ENCODE measurements at places on chromosomes 2 and 18.

DNA sequence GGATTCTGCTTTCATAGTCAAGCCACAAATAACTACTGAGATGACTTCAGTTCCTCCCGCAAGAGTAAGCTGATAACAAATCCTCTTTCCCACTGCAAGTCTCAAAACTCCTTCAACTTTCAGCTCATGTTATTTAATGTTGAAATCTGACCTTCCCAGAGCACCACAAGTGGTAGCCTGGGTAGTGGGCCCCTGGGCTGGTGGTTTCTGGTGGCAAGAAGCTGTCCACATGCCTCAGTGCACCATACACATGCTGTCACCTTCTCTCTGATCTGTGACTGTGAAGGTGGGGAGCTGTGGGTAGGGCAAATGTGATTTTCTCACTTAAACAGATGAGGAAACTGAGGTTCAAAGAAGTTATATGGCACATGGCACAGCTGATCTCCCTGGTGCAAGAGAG lies 246.1 kb upstream of the EPAS1 start:
- DNase-seq: no peak

DNA sequence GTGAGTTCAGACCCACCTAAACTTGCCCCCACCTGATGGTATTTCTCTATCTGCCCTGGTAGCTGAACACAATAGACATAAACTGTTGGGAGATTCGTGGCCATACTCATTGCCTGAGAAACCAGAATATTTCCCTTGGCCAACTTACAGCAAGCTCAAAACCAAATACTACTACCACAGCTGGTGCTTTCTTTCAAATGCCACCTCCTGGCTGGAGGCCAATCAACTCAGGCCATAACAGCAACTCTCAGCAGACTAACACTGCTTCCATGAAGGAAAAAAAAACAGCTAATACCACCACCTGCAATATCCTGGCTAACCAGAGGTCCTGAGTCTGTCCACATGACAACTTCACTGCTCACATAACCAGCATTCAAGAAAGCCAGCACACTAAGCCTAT lies 373.1 kb downstream of the CMPK2 start:
- no peak for DNase-seq

GRCh38 chr2:105865222-105865913 lies 120.7 kb downstream of the NCK2 start:
- no peak for DNase-seq

DNA sequence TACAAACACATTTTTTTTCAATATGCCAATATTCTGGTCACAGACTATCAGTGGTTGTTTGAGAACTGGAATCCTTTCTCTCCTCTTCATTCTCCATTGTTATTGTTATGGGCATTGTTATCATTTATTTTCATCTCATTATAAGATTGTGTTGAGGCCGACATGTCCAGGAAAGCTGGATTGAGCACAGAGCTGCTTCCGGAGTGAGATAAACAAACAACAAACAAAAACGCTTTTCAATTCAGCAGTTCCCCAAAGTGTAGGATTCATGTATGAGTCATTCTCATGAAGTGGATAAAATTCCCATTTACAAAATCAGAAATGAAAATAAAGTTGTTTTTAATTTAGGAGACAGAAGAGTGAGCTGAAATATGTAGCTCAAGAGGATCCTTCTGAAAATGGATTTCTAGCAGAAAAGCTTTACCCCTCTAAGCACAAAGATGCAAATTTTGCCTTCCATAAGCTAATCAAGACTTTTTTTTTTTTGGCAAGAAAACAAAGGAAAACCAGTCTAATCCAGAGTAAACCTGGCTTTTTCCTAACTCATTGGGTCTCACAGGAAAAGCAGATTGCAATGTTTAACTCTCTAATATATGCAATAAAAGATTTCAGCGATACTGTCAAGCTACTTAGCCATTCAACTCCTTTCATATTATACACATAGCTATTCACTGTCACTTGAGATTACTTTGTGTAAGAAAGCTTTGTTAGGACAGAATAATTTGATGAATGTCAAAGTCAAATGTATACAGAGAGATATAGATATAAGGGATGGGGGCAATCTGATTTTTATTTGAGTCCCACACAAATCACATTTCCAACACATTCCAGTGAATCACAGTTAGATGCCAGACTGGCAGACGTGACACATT lies 1441.7 kb upstream of the CELF4 start:
- DNase-seq: no peak

GRCh38 chr2:43531251-43531650 lies 64.6 kb downstream of the THADA start:
- DNase-seq: no peak

DNA sequence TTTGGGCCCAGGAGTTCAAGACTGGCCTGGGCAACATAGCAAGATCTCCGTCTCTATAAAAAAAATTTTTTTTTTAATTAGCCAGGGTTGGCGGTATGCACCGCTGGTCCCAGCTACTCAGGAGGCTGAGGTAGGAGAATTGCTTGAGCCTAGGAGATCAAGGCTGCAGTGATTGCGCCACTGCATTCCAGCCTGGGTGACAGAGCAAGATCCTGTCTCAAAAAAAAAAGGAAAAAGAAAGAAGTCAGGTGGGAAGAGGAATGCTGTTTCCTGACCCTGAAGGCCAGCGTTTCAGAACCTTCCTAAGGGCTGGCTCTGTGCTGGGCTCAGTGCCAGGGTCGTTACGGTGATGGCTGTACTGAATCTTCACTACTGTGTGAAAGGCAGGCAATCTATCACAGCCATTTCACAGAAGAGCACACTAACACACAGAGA lies 35.0 kb upstream of the AGAP1 start:
- DNase-seq: peak; percentile 60

DNA sequence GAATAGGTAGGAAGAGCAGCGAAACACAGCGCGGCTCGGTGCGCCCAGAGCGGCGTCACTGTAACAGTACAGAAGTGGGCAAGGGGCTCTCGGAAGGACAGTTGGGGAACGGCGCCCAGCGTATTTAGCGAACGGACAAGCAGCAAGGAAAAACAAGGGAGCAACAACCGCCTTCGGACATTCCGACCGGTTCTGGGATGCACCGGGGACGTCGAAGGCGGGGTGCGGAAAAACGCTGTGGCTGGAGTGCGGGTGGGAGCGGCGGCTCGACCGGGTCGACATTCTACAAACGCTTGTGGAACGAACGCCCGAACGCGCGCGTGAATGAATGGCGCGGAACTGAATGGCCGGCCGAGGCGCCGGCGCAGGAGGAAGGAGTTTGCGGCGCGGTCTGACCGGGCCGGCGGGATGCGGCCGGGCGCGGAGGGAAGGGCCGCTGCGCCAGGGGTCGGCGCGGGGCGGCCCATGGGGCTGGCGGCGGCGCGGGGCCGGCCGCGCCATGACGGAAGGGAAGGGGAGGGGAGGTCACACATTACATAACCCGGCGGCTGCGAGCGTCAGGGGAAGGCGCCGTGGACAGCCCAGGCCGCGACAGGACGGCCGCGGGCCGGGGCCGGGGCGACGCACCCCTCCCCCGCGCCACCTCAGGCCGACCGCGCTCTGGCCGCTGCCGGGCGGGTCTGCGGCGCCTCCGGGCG lies 605 bp downstream of the REV1 start:
- peak; percentile 80 for DNase-seq

DNA sequence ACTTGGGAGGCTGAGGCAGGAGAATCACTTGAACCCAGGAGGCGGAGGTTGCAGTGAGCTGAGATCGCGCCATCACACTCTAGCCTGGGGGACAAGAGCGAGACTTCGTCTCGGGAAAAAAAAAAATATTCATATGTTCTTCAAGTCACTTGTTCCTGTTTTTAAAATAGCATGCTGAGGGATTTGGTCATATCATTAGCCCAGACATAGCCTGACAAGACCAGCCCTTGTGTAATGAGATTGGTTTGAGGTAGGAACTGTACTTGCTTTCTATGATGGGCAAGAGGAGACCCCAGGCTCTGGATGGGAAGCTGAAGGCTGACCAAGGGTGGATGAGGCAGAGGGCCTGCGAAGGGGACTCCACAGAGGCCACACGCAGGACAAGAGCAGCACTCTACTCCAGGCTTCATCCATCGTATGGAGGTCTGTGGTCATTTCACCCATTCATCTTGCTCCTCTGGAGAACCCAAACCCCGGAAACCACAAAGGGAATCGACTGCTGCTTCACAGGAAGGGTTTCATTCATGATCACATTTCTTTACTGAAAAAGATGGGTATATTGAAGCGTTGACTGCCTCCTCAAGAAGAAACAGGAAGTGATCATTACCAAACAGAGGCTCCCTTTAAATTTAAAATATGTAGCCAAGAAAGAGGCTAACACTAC lies 87.1 kb upstream of the ZNF397 start:
- DNase-seq: no peak

GRCh38 chr2:201267278-201268030 lies 7.1 kb downstream of the CASP8 start:
- no peak for DNase-seq

DNA sequence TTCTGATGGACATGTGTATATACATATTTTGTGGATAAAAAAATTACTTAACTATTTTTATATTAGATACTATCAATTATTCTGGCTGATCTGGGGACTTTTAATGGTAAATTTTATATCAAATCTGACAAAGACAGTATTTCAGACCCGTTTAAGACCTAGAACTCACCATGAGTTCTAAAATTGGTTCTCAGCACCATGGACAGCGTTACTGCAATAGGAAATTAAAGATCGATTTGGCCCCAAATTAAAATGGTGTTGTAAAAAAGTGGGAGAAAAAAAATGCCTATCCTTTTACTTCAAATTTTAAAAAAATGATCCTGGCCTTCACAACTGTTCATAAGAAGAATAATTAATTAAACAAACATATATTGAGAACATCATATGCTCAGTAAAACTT lies 919 bp upstream of the SCN2A start:
- no peak for DNase-seq

DNA sequence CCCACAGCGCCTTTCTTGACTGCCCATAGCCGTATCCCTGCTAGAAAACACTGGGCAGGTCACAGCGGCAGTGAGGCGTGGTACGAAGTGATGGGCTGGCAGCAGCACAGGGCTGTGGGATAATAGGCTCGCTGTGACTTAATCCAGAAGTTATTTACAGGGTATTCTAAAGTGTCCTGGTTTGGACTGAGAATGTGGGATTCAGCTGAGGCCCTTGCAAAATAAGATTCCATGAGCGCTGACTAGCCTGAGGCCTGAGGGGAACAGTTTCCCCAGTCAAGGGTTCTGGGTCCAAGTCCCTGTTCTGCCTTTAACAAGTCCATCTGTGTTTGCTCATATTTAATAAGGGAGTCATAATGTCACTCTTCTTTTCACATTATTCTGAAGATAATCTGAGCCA lies 34.6 kb downstream of the SETBP1 start:
- DNase-seq: no peak

- DNase-seq: no peak
Measured at GRCh38 chr2:232147440-232148077, 186.0 kb downstream of the DIS3L2 start.

DNA sequence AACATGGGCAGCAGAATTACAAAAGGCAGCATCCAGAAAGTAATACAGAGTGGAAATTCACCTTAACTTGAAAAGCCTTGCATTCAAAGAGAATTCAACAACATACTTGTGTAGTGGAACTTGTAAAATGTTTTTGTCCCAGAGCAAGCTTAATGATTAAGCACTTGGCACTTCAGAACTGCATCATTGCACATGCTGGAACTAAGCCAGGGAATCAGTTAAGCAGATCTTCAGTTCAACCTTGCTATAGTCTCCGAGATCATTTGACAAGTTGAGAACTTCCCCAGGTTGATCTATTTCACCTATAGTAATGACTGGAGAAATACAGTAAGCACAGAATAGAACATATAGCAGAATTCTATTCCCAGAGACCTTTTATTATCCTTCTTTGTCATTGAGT lies 1337.2 kb upstream of the NXPH2 start:
- no peak for DNase-seq

DNA sequence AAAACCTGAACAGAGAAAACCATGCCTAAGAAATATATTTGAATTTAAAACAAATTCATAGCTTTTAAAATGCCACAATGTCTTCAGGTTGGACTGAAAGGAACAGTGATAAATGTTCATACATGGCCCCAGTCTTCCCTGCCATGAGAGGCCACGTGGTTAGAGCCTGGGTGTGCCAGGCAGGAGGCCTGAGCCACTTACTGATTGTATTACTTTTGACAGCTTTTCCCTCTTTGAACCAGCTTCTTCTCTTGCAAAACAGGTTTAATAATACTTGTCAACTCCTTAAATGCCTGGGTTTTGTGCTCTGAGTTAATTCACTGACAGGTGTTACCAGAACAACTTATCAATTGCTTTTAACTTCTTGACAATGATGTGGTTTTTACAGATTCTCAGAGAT lies 27.0 kb downstream of the RBKS start:
- no peak for DNase-seq

GRCh38 chr2:85862426-85862825 lies 26.4 kb downstream of the ST3GAL5 start:
- no peak for DNase-seq

GRCh38 chr2:179017773-179018357 lies 32.1 kb downstream of the CCDC141 start:
- no peak for DNase-seq

- DNase-seq: no peak
Measured at GRCh38 chr2:195594919-195595694, 61.9 kb upstream of the SLC39A10 start.

DNA sequence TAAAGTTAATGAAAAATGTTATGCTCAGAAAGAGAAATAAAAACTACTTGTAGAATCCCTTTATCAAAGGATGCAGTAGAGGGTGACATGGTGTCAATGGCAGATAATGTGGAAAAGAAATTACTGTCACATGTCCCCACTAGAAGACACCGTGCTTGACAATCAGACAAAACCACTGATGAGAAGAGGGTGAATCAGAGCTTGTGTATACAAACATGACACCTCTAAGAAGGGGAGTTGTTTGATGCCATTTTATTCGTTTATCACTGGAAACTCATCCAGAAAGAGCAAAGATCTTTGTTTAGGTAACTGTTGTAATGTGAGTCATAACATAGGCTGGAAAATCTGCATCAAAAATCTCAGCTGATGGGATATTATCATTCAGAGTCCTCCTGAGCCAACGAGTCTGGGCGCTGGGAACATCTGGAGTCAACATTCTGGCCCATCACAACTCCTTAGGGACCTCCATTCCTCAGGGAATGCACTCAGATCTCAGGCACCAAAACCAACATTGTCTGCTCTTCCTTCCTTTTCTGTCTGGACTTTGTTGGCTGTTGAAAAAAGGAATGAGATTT lies 49.5 kb upstream of the RAB12 start:
- DNase-seq: no peak

DNA sequence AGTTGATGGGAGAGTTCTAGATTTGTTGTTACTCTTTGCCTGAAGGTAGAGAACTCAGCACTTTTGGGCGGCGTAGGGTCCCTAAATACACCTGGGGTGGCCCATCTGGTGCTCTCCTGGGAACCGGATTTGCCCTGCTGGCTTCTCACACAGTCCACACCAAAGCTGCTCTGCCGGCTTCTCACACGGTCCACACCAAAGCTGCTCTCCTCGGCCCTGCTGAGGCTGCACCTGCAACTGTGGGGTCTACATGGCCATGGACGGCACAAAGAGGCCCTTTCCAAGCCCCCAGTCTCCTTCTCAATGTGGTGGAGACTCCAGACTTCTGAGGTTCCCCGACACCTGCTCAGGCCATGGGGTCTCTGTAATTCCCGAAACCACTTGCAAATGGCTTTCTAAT lies 124.8 kb upstream of the GPC1 start:
- DNase-seq: no peak

- DNase-seq: no peak
Measured at GRCh38 chr18:43800584-43800983, 523.3 kb upstream of the SYT4 start.

GRCh38 chr2:43065871-43066270 lies 160.5 kb downstream of the ZFP36L2 start:
- DNase-seq: no peak

GRCh38 chr2:147463881-147464520 lies 380.8 kb upstream of the ACVR2A start:
- DNase-seq: peak; percentile 51

Measured in Caco-2 (cell line).